ENCODE measurements at places on chromosomes 2 and 18.

DNA sequence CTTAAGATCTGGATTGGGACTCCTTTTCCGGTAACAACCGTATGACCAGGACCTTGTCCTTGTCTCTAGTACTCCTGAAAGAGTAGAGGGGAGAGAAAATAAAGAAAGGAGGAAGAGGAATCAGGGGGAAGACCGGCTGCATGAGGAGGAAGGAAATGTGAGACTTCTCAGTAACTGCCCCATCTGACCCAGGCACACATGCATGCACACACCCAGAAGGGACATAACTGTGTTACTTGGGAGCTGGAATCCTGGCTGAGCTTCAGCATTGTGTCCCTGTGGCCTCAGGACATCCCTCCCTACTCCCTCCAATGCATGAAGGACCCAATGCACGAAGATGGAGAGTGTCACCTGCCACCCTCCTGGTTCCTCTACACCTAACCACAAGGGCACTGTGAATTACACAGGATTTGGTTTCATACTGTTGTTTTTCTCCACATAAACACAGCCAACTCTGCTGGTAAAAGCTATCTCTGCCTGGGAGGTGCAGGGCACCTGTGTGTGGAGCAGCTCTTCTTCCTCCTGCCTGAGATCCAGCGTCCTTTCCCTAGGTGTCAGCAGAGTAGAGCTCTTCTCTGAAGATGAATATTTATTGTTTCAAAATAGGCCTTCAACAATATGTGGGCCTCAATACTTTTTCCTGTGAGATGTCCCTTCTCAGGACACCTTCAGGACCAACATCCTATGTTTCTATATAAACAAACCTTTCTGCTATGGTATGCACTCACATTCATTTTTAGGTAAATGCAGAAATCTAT lies 574.1 kb upstream of the ID2 start:
- no peak for DNase-seq

GRCh38 chr18:68839701-68840100 lies 41.8 kb downstream of the CCDC102B start:
- DNase-seq, result no peak

DNA sequence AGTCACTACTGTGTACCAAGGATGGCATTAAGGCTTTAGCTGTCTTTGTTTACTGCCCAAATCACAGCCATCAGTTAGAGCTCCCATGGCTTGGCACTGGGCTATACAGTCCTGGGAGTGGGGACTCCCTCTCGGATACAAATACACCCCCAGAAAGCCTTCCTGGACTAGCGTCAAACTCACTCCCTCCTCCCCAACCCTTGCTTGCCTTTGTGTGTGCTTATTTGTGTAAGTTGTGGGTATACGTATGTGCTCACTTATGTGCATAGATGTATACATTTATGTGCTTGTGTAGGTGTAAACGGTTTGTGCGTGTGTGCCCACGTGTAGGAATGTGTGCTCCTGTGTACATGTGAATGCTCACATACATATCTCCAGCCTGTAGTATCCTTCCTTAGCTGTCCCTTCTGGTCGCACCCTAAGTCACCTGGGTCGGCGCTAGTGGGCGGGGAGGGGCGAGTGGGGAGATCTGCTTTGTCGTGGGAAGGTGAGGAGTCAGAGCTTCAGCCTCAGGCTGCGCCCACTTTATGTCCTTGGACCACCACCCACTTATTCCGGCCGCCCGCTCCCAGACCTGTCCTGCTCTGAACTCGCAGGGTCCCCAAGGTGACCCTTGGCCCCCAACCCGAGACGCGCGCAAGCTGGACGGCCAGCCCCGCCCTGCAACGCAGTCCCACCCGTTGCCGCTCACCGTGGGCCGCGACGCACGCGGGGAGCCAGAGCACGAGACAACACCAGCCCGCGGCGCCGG lies 461 bp downstream of the PRADC1 start:
- DNase-seq, result no peak

DNA sequence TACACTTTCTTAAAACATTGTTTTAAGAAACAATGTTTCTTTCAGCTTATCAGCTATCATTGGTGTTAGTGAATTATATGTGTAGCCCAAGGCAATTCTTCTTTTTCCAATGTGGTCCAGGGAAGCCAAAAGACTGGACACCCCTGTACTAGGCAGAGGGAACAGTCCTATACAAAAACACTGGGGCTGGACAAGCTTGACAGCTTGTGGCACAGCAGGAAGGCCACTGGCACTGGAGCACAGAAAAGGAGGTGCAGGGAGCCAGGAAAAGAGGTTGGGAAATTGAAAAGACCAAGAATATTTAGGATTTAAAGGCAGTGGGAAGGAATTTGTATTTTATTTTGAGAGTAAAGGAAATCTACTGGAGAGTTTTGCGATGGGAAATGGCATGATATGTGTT lies 47.7 kb downstream of the SRD5A2 start:
- DNase-seq, result no peak

- DNase-seq, result no peak
Observed at GRCh38 chr2:102004581-102004980, 12.8 kb downstream of the IL1R2 start.

DNA sequence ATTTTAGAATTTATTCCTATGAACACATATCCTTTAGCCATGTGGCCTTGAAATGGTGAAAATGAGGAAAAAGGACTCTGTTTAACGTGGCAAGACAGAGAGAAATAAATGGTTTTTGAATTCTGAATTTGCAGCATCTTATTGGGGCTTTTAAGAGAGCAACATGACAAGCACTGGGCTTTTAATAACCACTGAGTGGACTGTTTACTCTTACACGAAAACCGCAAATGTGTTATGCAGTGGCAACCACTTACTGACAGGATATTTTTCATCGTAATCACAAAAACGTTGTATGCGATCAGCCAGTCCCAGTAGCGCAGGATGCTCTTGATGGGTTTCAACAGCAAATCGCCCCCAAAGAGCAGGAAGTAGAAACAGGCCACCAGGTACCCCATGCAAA lies 226.6 kb downstream of the NAPG start:
- DNase-seq, result no peak

DNA sequence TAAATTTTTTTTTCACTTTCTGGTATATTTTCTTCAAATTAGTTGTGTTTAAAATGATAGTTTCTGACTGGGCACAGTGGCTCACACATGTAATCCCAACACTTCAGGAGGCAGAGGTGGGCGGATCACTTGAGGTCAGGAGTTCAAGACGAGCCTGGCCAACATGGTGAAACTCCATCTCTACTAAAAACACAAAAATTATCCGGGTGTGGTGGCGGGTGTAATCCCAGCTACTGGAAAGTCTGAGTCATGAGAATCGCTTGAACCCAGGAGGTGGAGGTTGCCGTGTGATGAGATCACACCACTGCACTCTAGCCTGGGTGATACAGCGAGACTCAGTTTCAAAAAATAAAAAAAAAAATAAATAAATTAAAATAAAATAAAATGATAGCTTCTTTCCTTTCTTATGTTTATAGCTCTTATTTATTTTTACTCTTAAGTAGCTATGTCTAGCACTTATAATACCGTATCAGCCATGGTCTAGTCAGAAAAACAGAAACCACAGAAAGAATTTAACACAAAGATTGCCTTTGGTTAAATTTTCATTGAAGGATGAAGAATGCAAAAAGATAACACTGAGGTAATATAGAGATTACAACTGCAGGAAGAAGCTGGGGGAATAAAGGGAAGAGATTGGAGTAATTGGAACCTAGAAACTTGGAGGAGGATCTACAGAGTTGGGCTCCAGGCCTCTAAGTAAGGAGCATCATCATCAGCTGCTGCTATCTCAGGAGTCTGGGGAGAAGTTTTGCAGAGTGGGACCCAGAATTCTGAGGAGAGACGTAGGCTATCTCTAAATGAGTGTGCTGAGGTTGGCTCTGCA lies 54.7 kb upstream of the MBOAT2 start:
- no peak for DNase-seq

- DNase-seq, result no peak
Observed at GRCh38 chr2:70822843-70823242, 2.4 kb upstream of the CLEC4F start.

- DNase-seq, result peak; percentile 47
Observed at GRCh38 chr18:75456199-75456631, 28.7 kb upstream of the SMIM21 start.

DNA sequence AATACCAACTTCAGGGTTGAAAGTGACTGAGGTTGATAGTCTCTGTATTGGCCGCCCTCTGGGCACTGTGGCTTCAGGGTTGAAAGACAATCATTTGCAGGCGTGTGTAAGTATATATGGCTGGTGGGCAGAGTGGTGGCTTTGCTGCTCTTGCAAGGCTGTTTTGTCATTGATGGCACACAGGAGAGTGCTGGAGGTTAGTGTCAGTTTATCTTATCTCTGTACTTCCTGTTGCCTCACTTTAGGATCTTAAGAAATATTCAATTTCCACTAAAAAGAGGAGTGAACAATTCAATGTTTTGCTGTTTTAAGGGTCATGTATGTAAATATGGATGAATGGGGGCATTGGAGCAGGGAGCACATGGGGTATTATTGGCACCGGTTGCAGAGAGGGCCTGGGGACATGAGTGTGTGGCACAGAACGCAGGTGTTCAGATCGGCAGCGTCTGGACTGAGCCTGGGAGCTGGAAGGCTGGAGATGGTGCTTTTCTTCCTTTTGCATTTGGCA lies 51.5 kb downstream of the NCK2 start:
- no peak for DNase-seq

- DNase-seq, result no peak
Observed at GRCh38 chr2:188515918-188516317, 224.2 kb downstream of the GULP1 start.

DNA sequence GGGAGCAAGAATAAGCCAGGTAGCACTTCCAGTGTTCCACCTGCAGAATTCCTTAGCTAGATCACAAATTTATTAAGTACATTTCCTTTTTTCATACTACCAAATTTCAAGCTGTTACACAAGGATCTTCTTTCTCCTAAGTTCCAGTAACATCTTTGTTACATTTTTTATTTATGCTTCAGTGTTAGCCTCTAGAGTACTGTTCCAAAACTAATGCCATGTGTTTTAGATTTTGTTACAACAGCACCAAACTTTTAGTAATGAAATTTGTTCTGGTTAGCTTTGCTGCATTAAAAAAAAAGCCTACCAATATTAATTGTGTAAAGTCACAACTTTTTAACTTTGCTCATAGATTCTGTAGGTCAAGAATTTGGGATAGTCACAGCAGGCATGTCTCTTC lies 161.1 kb downstream of the CAMKMT start:
- no peak for DNase-seq

- DNase-seq, result peak; percentile 93
Observed at GRCh38 chr2:10448576-10449485, 704 bp upstream of the ODC1 start.

GRCh38 chr2:157497638-157498314 lies 53.9 kb upstream of the CYTIP start:
- DNase-seq, result peak; percentile 10

- DNase-seq, result peak; percentile 52
Observed at GRCh38 chr2:42086500-42086953, 38.7 kb downstream of the PKDCC start.

- DNase-seq, result no peak
Observed at GRCh38 chr2:190530248-190530900, 4.1 kb downstream of the NEMP2 start.

GRCh38 chr2:102489646-102490045 lies 16.6 kb downstream of the SLC9A4 start:
- DNase-seq, result no peak

GRCh38 chr2:113757138-113757657 lies 756 bp upstream of the SLC35F5 start:
- no peak for DNase-seq

DNA sequence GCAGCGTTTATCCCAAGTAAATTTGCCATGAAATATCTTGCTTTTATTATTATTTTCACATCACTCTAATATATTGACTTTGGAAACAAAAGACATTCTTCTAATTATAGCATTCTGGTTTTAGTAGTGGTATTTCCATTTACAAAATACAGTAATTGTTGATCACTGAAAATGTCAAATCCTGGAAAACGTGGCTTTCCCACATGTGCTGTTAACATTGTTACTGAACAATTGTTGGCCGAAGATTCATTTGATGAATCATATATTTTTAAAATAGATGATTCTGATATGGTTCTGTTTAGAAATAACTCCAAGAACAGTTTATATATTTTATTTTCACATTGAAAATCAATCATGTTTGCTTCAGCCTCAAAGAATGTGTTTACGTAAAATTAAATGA lies 32.9 kb downstream of the SP140 start:
- DNase-seq, result no peak

- no peak for DNase-seq
Observed at GRCh38 chr2:143193121-143193520, 63.9 kb downstream of the ARHGAP15 start.

GRCh38 chr18:10354241-10354811 lies 100.1 kb upstream of the APCDD1 start:
- no peak for DNase-seq

DNA sequence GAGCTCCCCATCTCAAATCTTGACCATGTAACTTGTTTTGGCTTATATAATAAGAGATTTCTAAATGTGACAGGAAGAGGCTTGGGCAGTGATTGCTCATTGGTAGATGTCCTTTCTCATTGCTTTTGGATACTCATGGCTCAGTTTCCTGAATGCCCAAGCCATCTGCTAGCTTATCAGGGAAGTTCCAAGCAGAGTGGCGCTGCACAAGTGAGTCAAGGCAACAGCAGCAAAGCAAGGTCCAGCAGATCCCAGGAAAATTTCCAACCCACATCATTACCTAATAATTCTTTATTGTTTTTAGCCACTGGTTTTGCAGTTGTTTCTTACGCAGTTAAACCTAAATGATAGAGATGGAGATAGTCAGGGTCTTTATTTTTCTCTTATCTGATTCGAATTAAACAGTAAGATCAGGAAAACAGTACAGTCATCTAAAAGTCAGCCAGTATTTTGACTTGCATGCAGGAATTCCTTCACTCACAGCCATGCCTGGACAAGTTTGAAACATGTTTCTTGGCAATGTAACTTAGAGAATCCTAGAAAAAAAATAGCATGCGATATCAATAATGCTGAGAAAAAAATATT lies 349.7 kb upstream of the TMEFF2 start:
- no peak for DNase-seq

- DNase-seq, result peak; percentile 86
Observed at GRCh38 chr2:127049927-127050802, 56.8 kb downstream of the BIN1 start.

GRCh38 chr2:47437287-47437686 lies 34.3 kb downstream of the MSH2 start:
- DNase-seq, result no peak

GRCh38 chr2:239951129-239951734 lies 73.9 kb downstream of the NDUFA10 start:
- DNase-seq, result no peak
